ENCODE measurements at places on chromosomes 7 and 10.

- no peak for DNase-seq
Observed at GRCh38 chr10:33195608-33196376, 138.7 kb downstream of the NRP1 start.

DNA sequence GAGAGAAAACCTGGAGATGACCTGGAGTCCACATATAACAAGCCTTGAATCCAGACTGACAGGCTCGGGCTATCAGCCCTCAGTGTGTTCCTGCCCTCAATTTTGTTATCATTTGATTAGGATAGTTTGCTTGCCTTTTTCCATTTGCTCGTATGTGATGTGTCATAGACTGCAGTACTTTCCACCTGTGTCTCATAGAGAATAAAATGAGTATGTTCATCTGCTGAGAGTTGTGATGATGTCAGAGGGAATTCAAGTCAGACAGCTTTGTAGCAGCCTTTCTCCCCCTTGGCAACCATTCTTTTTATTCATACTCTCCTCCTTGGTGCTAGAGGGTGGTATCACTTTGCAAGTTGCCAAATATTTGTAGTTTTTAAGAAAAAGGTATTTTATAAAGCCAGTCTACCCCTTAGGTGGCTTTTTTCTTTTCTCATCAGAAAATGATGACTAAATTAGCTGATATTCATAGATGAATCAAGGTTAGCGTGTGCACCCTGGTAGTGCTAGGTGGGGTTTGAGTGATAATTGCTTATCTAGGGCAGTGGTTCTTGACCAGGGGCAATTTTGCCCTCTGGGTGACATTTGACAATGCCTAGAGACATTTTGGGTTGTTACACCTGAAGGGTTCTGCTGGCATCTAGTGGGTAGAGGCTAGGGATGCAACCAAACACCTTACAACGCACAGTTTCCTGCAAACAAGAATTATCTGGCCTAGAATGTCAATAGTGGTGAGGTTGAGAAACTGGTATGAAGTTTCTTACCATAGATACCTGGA, 5.4 kb downstream of the SGPL1 start:
- DNase-seq, result no peak

- no peak for DNase-seq
Observed at GRCh38 chr7:158934628-158935027, 78.3 kb downstream of the DYNC2I1 start.

DNA sequence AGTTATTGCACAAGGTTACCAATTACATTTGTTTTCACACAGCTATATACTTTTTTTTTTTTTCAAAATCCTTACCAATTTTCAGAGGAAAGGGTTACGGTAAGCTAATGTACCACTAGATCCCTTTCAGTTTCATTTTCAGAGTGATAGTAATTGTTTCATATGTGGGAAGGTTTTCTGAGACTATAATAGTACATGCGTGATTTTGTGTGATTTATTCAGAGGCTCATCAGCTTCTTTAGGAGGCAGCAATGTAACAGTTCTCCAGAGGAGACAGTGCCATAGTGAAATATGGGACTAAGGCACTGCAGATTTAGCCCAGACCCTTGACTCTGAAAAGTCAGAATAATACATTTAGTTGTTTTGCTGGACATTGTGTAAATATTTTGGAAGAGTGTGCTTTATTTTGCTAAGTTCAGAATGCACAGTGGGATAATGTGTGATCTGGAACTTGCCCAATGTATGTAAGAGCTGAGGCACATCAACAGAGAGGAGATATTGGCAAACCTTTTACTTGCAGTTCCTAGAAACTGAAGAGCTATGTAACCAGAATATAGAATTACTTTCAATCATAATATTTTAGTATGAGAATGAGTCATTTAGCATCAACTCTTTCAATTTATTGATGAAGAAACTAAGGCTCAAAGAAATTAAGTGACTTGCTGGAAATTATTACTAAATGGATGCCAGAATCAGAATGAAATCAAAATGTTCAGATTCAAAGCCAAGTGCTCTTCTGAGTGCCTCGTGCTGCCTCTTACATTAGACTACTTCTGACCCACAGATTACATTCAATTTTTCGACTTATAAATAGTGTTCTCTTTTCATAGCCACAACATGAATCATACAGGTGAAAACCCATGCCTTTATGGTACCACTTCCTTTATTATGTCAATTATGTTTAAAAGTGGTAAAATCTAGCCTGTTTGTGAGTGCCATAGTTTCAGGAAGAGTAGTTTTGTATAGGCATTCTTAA, 207.7 kb upstream of the TEX47 start:
- DNase-seq, result no peak

- DNase-seq, result no peak
Observed at GRCh38 chr7:42198974-42199668, 37.9 kb downstream of the GLI3 start.

DNA sequence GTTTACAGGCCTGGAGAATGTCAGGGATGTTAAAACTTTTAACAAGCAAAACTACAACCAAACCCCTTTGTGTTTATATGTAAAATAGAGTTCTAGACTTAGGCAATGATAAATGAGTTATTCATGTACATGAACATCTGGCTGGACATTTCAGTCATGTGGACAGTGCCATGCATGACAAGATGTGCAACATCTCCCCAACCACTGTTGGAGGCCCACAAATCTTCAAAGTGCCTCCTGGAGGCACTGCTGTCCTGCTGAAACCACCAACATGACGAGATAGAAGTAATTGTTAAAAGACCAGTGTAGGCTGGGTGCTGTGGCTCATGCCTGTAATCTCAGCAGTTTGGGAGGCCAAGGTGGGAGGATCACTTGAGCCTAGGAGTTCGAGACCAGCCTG, 18.4 kb downstream of the PPIA start:
- DNase-seq, result no peak

DNA sequence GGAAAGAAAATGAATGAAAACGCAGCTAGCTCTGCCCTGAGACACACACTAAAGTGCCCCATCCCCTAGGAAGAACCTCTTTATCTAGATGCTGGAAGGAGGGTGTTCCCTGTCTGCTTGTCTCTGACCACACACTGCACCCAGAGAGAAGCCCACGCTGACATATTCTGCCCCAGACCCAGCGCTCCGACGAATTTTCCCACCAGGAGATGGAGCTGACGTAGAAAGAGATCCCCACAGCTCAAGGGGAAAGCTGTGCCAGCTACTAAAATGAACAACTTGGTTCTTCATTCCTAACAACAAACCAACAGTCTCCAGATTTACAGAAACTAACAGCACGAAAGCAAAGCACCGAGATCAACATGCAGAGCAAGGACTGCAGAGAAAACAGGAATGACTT, 73.3 kb downstream of the KIAA1549 start:
- no peak for DNase-seq

- DNase-seq, result no peak
Observed at GRCh38 chr7:92809397-92809759, 27.0 kb downstream of the CDK6 start.

DNA sequence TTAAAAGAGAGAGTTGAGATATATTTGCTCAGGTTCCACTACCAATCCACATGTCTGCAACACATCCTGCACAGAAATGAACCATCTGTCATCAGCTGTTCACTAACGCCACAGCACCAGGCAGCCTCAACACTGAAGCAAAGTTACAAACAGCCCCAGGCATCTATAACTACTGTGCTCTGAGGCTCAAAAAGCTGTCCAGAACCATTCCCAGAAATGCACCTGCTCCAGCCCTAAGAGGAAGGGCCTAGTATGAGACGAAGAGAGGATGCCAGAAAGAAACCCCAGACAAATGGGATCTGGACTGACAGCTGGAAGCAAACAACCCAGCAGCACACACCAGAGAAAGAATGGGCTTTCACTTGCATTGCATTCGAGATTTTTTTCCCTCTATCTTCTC, 159.3 kb downstream of the ELMO1 start:
- no peak for DNase-seq

DNA sequence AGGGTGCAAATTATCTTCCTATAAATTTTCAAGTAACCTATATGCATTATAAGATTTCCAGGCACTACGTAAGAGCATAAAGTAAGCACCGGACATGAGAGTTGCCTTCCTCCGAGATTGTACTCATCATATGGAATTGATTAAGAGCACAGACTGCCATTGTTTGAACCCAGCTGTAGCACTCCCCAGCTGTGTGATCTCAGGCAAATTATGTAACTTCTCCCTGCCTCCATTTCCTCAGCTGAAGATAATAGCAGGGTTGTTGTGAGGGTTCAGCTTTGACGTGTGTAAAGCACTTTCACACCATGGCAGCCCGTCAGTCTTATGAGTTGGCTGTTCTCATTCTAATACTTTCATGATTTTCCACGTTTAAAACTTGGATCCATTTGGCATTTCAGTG, 122.6 kb downstream of the ITIH5 start:
- DNase-seq, result no peak

- DNase-seq, result peak; percentile 35
Observed at GRCh38 chr10:14611968-14612693, 162.6 kb downstream of the FAM107B start.

- no peak for DNase-seq
Observed at GRCh38 chr7:142863891-142864685, 9.2 kb downstream of the EPHB6 start.

- no peak for DNase-seq
Observed at GRCh38 chr7:133367561-133367960, 114.7 kb downstream of the EXOC4 start.

GRCh38 chr7:124428781-124429180, 336.8 kb downstream of the GPR37 start:
- no peak for DNase-seq

DNA sequence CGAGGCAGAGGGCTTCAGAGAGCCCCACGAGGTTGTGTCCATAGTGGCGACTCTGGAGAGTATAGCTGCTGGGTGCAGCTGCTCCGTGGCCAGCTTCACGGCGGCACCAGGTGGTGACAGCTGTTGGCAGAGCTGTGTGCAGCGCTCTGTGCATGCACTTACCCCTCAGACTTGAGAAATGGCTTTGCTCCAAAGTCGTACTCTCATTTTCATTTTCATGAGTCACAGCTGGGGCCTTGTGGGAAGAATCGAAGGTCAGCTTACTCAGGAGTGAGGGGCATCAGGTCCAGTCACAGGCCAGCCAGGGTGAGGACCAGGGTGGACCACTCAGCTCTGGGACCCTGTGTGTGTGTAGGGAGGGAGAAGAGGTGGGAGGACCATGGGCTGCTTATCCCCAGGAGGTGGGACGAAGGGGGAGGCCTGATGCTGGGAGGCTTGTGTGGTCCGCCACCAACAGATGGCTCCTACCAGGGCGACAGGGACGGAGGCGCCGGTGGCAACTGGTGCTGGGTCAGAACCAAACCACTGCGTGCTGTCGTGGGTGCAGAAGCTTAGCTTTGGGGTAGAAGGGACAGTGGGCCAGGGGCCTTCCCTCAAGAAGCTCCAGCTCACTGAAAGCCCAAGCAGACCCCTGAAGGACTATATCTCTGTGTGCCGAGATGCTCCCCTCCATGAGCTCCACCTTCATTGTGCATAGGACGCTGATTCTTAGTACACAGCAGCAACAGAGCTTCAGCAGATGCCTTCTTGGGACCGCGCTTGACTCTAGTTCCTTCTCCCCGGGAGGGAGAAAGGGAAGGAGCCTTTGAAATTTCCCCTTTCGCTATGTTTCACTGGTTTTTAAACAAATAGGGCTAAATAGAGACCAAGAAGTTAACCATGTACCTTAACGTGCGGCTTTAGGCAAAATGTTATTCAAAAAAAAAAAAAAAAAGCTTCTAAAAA, 225.0 kb downstream of the CELF2 start:
- DNase-seq, result no peak

- DNase-seq, result peak; percentile 31
Observed at GRCh38 chr7:6271694-6272440, 557 bp downstream of the CYTH3 start.

GRCh38 chr10:119005362-119006043, 24.0 kb upstream of the NANOS1 start:
- DNase-seq, result no peak

DNA sequence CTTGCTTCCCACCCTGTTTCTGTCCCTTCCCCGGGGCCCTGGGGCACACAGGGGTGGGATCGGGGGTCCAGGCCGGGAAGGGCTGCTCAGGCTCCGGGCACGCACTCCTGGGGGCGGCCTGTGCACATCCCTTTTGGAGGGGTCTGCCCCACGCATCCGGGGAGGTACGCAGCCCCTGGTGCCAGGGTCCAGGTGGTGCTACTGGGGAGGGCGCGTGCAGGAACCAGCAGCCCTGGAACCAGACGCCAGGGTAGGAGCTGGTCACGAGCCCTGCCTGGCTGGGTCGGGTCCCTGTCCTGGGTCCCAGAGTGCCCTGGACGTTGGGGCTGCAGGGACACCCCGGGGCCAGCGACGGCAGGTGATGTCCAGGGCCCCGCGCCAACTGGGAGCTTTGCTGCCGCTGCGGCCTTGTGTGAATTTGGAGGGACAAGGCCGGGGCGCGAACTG, 53.4 kb downstream of the GLRX3 start:
- DNase-seq, result no peak

GRCh38 chr10:48788554-48788953, 103.9 kb downstream of the WDFY4 start:
- DNase-seq, result no peak

DNA sequence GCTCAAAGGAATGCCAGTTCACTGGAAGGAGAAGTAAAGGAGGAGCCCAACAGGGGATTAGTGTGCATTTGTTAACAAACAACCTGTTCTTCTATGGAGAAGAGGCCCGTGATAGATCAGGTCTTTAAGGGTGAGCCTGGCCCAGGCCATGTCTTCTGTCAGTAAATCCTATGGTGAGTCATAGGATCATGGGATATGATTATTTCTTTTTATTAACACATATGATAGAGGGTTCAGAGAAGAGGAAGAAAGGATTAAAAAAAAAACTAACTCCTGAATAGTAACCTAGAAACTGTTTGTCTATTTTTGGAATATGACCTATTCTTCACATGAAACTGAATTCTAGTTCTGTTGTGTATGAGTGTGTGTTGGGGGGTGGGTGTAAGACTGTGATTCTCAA, 70.4 kb downstream of the GPR158 start:
- no peak for DNase-seq

GRCh38 chr7:69610374-69611084, 12.3 kb downstream of the AUTS2 start:
- DNase-seq, result no peak

- DNase-seq, result no peak
Observed at GRCh38 chr7:98283127-98283886, 1.8 kb downstream of the BRI3 start.

GRCh38 chr10:55358539-55358938, 557.5 kb upstream of the PCDH15 start:
- DNase-seq, result no peak

DNA sequence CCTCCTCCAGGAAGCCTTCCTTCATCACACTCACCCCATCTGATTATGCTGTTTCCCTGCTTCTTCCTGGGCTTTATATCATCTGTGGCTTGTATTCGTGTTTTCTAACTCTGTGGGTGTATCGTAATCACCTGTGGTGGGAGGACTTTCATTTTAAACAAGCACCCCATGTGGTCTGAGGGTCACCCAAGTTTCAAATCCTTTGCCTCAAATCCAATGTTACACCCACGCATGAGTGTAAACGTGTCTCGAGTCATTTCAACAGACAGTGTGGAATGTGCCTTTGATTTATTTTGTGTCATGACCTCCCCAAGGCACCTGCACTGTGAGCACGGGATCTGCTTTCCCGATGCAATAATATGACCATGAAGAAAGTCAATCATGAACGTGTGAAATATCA, 17.5 kb upstream of the LYZL2 start:
- DNase-seq, result no peak

GRCh38 chr7:17632384-17632783, 307.9 kb downstream of the SNX13 start:
- DNase-seq, result no peak

Measured in body of pancreas (tissue), 4 donors.